Stimulated activated CD4-positive, alpha-beta T cell treated with anti-CD3 and anti-CD28 coated beads, Interleukin-15, amount 100 ng/mL, for 1 hour (primary cell): ENCODE measurements at places on chromosomes 16 and 17.

DNA sequence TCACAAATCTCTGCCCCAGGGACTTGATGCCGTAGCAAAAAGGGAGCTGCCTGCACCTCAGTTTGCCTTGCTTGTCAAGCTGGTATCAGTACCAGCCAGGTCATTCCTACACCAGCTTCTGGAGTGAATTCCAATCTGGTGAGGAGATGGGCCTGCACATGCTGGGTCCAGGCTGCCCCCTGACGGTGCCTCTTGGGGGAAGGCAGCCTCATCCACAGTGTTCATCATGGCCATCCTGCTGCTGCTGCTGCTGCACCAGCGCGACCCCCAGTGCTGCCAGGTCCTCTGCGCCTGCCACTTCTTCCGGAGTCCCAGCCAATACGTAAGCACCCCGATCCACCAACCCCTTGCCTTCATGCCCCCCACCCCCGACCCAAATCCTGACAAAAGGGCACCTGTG is 8.3 kb downstream of the MRPL27 start:
- DNase-seq, result no peak

DNA sequence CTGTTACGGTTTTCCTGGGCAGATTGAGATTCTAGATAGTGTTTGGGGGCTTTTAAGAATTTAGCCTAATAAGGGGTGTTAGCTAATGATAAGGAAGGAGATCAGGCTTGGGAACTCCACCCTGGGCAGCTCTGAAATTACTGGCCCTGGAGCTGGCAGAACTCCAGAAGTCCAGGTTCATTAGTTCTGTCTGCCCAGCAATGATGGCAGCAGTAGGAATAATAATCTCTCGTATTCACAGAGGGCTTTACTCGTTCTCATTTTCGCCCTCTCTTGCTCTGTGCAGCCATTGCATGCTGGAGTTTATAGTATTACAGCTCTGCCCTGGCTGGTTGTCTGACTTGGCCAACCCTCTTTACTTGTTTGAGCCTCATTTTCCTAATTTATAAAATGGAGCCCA is 216.0 kb downstream of the HAPSTR1 start:
- DNase-seq, result no peak

GRCh38 chr16:51268237-51268636 is 117.2 kb upstream of the SALL1 start:
- no peak for DNase-seq

GRCh38 chr17:65254166-65254565 is 117.0 kb downstream of the RGS9 start:
- DNase-seq, result no peak
